ENCODE measurements at places on chromosomes 13 and 19. TPM values are rescaled to one million over a fixed set of nuclear protein-coding genes. Genes with fewer than 3 reads are reported as not detected.

Gene ARHGAP45
- 0.79 TPM for total RNA-seq

Gene PEAK3
- not detected for total RNA-seq

Gene KCNRG
- 5.2 TPM for total RNA-seq

Gene IGFLR1
- total RNA-seq, result 0.32 TPM

Gene ZNF443
- 2.4 TPM for total RNA-seq

Gene ZNF99
- not detected for total RNA-seq

Gene ZNF208
- total RNA-seq, result under 0.01 TPM

Gene PDCD5
- 112 TPM for total RNA-seq

Gene DENND1C
- total RNA-seq, result not detected

Gene SIAH3
- not detected for total RNA-seq

Gene C13orf42
- not detected for total RNA-seq

Gene IFNL1
- total RNA-seq, result not detected

Gene OVOL3
- not detected for total RNA-seq
